ENCODE measurements at places on chromosomes 16 and 17. TPM values are rescaled to one million over a fixed set of nuclear protein-coding genes. Genes with fewer than 3 reads are reported as not detected.

DNA sequence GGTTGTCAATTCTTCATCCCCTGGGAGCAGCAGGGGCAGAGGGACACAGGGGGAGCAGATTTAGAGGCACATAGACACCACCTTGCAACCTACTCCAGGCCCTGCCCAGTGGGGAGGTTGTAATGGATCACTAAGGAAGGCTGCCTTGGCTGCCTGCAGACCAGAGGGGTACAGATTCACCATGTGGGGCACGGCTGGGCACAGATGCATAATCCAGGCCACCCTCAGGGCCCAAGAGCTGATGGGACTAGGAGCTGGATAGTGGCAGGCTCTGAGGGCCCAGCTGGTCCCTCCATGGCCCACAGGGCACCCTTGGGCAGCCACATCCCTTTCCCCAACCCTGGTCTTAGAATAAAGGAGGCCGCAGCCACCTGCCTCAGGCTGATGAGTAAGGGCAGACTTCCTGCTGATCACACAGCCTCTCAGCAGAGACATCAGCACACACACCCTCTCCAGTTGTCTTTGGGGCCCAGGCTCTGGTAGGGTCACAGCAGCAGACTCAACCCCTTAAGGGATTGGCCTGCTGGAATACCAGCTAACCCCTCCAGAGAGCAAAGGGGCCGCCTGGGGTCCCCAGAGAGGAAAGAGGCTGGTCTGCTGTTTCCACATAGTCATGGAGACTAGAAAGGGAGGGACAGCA, 224.9 kb downstream of the GSG1L start:
- H3K27ac ChIP-seq: no peak overlapping the region
- H3K4me3 ChIP-seq: no peak overlapping the region
- H3K4me1 ChIP-seq: no peaks in the 10 kb centered on the region

GRCh38 chr17:48555258-48556228, 10.6 kb upstream of the HOXB2 start:
- no peak for DNase-seq
- peak overlapping the region; percentile 41 for H3K4me3 ChIP-seq
- peaks cover 27% of the 10 kb centered on the region for H3K4me1 ChIP-seq
- H3K27ac ChIP-seq: peak overlapping the region; percentile 68
- no peaks in the 10 kb centered on the region for H3K27me3 ChIP-seq
- no peaks in the 10 kb centered on the region for H3K36me3 ChIP-seq

GRCh38 chr17:49850772-49851386, 3.0 kb upstream of the TAC4 start:
- H3K27me3 ChIP-seq: no peaks in the 10 kb centered on the region
- H3K4me3 ChIP-seq: peak overlapping the region; percentile 89
- H3K4me1 ChIP-seq: peaks cover 13% of the 10 kb centered on the region
- no peak for DNase-seq
- peak overlapping the region; percentile 56 for H3K27ac ChIP-seq

GRCh38 chr16:89041571-89042481, 51.8 kb upstream of the ACSF3 start:
- H3K27me3 ChIP-seq: no peaks in the 10 kb centered on the region
- no peak overlapping the region for H3K4me3 ChIP-seq
- no peaks in the 10 kb centered on the region for H3K4me1 ChIP-seq
- DNase-seq: no peak

DNA sequence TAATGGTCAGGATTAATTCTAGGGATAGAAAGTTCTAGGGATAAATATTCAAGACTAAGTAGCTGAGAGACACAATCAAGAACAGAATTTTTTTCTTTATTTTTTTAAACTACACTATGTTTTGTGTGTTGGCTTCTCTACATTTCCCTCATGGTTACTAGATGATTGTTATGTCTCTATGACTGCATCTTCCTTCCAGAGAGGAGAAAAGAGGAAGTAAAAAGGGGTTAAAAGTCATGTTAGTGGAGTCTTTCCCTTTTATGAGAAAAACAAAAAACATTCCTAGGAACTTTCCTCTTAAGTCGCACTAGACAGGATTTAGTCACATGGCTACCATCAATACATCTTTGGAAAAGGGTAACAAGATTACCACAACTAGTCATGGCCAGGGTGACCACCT, 375.0 kb downstream of the KCNJ2 start:
- no peaks in the 10 kb centered on the region for H3K4me1 ChIP-seq
- no peaks in the 10 kb centered on the region for H3K27me3 ChIP-seq
- H3K4me3 ChIP-seq: no peak overlapping the region
- no peak for DNase-seq
- no peak overlapping the region for H3K27ac ChIP-seq
- no peaks in the 10 kb centered on the region for H3K36me3 ChIP-seq

- H3K36me3 ChIP-seq: peaks cover 12% of the 10 kb centered on the region
- H3K27ac ChIP-seq: no peak overlapping the region
- no peak for DNase-seq
- H3K27me3 ChIP-seq: no peaks in the 10 kb centered on the region
- H3K4me1 ChIP-seq: peaks cover 18% of the 10 kb centered on the region
Observed at GRCh38 chr16:3607161-3607560, 4.2 kb downstream of the SLX4 start.

GRCh38 chr16:12314653-12315185, 338.2 kb downstream of the SNX29 start:
- H3K4me1 ChIP-seq: no peaks in the 10 kb centered on the region
- H3K4me3 ChIP-seq: no peak overlapping the region
- no peaks in the 10 kb centered on the region for H3K36me3 ChIP-seq
- DNase-seq: no peak
- no peaks in the 10 kb centered on the region for H3K27me3 ChIP-seq
- H3K27ac ChIP-seq: no peak overlapping the region

DNA sequence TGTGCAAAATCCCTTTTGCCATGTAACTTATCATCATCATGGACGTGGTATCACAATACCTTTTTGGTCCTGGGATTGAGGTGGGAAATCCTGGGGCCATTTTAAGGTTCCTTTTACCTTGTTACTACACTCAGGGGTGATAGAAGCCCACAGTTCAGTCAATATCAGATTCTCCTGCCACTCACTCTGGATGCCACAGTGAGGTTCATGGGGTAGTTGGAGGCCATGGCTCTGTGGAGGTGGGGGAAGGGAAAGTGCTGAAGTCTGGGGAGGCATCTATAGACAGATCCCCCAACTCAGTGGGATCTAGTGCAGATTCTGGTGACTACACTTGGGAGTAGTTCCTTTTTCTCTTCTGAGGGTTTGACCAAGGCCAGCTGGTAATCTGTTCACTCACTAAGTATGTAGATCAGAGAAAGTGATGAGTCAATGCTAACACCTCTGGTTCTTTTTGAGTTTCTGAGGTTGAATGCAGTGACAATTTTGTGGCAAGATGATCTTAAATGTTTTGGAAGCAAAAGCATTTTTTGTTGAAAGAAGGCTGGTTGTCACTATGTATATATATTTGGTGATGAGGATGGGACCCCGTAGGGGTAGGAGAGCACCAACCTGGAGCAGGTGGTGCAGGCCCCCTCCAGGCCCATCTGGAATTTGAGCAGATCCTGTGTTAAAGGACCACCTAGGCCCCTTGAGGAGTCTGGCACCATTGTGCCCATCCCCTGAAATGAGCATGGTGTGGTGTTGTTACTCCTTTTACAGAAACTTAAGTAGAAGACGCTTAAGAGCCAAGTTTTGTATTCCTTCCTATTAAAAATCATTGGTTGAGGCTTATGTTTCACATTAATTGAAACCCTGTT, 18.8 kb upstream of the IRF8 start:
- peak; percentile 18 for DNase-seq
- no peaks in the 10 kb centered on the region for H3K27me3 ChIP-seq
- H3K4me3 ChIP-seq: no peak overlapping the region
- no peak overlapping the region for H3K27ac ChIP-seq
- H3K36me3 ChIP-seq: no peaks in the 10 kb centered on the region
- H3K4me1 ChIP-seq: no peaks in the 10 kb centered on the region

DNA sequence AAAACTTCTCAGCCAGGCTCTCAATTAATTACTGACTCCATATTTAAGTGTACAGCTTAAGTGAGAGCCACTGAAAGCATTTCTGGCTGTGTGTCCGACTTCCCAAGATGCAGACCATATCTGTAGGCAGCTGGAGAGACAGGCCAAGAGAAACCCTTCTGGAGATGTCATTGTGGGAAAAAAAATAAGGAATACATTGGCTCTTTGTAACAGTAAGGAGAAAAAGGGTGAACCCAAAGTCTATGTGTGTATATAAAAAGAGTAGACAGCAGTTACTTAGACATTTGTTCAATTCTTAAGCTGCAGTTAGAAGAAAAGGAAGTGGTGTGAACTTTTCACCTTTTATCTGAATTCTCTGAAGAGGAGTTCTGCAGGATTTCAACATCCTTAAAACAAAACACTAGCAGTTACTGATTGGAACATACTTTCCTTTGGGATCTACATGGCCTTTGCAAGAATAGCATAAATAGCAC, 21.7 kb downstream of the FAM117A start:
- no peaks in the 10 kb centered on the region for H3K36me3 ChIP-seq
- peak overlapping the region; percentile 80 for H3K27ac ChIP-seq
- no peak for DNase-seq
- H3K27me3 ChIP-seq: no peaks in the 10 kb centered on the region
- peaks cover 54% of the 10 kb centered on the region for H3K4me1 ChIP-seq

TBC1D3G gene
- not detected for total RNA-seq

GOT2 gene
- 57.5 TPM for total RNA-seq

Data from vagina (tissue), 2 donors.